ENCODE measurements at places on chromosomes 4 and X.
A peak's percentile ranks its signal among the peaks of the same experiment; 100 is the strongest.

- no peaks in the 10 kb centered on the region for H3K27me3 ChIP-seq
- H3K36me3 ChIP-seq: peaks cover 10% of the 10 kb centered on the region
- H3K4me1 ChIP-seq: peaks cover 4% of the 10 kb centered on the region
- no peak overlapping the region for H3K27ac ChIP-seq
Measured at GRCh38 chr4:105357258-105357980, 116.4 kb downstream of the PPA2 start.

- H3K4me1 ChIP-seq: no peaks in the 10 kb centered on the region
- H3K27me3 ChIP-seq: no peaks in the 10 kb centered on the region
- no peak for DNase-seq
- no peaks in the 10 kb centered on the region for H3K36me3 ChIP-seq
- no peak overlapping the region for H3K27ac ChIP-seq
- no peak overlapping the region for H3K4me3 ChIP-seq
Measured at GRCh38 chr4:138611721-138612120, 369.6 kb upstream of the SLC7A11 start.

DNA sequence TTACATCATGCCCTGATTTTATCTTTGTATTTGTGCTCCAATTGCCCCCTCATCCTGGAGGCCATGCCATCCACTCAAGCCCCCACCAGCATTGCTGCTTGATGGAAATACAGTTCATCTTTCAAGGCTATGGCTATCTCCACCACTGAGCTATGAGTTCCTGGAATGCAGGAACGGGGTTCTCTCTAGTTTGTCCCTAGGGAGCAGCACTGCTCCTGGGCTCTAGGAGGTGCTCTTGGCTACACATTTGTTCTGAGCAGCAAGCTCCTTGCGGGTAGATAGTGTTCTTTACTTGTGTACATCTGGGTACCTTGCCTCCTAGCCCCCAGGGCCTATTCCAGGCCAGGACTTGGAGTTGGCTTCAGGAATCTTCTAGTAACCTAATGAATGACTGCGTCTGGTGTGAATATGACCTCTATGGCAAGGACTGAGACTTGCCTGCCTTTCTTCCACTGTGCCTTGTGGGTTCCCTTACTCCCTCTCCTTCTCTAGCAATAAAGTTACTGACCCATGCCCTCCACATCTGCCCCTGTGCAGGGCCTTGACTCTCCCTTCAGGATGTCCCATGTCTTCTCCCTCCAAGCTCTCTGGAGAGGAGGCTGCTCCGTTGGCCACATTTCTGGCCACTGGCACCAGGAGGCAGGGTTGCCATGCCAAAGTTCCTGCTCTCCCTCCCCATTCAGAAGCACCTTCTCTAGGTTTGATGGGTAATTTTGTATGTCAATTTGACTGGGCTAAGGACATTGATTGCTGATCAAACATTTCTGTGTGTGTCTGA, 7.6 kb downstream of the CITED1 start:
- no peak overlapping the region for H3K4me3 ChIP-seq
- no peaks in the 10 kb centered on the region for H3K4me1 ChIP-seq
- peak; percentile 58 for DNase-seq
- H3K27ac ChIP-seq: no peak overlapping the region
- H3K27me3 ChIP-seq: peaks cover 47% of the 10 kb centered on the region

DNA sequence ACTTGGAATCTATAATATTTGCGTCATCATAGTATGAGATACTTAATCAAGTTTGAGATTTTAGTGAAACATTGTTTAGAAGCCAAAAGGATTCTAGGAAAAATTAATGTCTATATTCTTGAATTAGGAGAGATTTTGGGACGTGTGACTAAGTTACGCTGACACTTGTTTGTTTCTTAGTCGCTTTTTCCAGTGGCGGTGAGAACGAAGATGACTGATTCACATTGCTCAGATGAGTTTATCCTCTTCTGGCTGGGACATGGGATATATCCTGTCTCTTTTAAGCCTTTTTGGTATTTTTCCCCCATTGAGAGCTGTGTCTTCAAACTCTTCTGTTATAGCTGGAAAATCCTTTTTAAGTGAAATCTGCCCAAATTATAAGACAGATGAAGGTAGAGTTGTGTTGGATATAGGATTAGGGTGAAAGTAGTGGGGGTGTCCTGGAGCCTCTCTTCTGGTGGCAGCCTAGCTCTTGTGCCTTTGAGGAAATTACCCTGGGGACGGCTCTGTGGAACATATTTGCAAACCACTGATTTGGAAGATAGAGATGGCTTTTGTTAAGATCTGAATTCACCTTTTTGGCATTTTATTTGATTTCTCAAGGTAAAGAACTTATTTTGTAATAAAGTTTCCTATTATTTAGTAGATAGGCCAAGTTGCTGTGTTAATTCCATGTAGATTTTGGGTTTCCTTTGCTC, 49.7 kb downstream of the HTT start:
- peaks cover 18% of the 10 kb centered on the region for H3K4me1 ChIP-seq
- no peak for DNase-seq
- H3K27me3 ChIP-seq: no peaks in the 10 kb centered on the region

DNA sequence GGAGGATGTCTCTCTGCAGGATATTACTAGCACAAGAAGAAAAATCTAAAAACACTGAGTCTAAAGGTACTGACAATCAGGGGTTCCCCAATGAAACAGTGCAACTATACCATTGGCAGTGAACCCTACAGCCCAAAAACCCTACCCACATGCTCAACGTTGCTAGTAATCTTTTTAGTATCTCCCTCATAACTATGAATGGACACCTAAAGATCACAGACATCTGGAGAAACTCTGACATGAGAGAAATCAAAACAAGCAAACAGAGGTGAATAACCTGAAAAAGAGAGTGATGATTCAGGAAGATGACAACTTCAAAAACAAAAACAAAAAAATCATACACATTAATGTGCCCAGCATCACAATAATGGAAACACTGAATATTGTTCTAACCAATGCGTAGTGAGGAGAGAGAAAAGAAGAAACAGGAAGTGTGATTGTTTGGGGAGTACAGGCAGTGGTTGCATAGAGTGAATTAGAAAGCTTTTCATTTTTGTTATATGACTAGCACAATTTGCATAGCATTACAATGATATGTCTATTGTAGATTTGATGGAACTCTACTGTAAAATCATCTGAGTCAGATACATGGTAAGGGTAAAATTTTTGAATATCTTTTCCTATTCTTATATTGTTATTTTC, 78.9 kb upstream of the FMR1 start:
- no peaks in the 10 kb centered on the region for H3K27me3 ChIP-seq
- DNase-seq: no peak
- H3K36me3 ChIP-seq: no peaks in the 10 kb centered on the region
- H3K4me1 ChIP-seq: peaks cover 2% of the 10 kb centered on the region
- no peak overlapping the region for H3K27ac ChIP-seq

- no peaks in the 10 kb centered on the region for H3K4me1 ChIP-seq
- no peaks in the 10 kb centered on the region for H3K36me3 ChIP-seq
- H3K27me3 ChIP-seq: no peaks in the 10 kb centered on the region
- H3K4me3 ChIP-seq: no peak overlapping the region
- no peak for DNase-seq
Measured at GRCh38 chr4:128727658-128728057, 81.8 kb upstream of the JADE1 start.

GRCh38 chrX:108138814-108139702, 47.5 kb downstream of the ATG4A start:
- no peak overlapping the region for H3K27ac ChIP-seq
- no peak overlapping the region for H3K4me3 ChIP-seq

DNA sequence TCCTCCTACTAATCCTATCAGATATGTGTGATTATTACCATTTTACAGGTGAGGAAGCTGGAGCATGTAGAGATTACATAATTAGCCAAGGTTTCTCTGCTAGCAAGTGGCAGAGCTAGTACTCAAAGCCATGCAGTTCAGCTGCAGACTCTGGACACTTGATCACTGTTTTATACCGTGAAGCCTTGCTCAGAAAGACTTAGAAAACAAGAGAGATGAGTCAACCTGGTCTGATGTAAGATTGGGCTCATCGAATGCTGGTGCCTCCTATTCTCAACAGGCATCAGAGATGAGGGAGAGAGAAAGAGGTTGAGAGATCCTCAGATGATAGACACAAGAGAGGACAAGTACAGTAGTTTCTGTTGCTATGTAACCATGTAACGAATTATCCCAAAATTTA, 19.0 kb upstream of the PDE5A start:
- H3K36me3 ChIP-seq: no peaks in the 10 kb centered on the region
- H3K4me1 ChIP-seq: no peaks in the 10 kb centered on the region
- no peak for DNase-seq

GRCh38 chr4:27381815-27382214, 521.2 kb downstream of the STIM2 start:
- no peak for DNase-seq
- no peaks in the 10 kb centered on the region for H3K27me3 ChIP-seq
- no peak overlapping the region for H3K27ac ChIP-seq
- H3K4me3 ChIP-seq: no peak overlapping the region

GRCh38 chr4:33160126-33160525, 2440.0 kb downstream of the PCDH7 start:
- no peak overlapping the region for H3K27ac ChIP-seq
- H3K36me3 ChIP-seq: no peaks in the 10 kb centered on the region
- H3K4me1 ChIP-seq: no peaks in the 10 kb centered on the region
- H3K4me3 ChIP-seq: no peak overlapping the region
- no peaks in the 10 kb centered on the region for H3K27me3 ChIP-seq

GRCh38 chr4:128615197-128615596, 194.3 kb upstream of the JADE1 start:
- H3K36me3 ChIP-seq: no peaks in the 10 kb centered on the region
- no peaks in the 10 kb centered on the region for H3K27me3 ChIP-seq
- no peak overlapping the region for H3K27ac ChIP-seq
- DNase-seq: no peak

- H3K4me3 ChIP-seq: no peak overlapping the region
- H3K4me1 ChIP-seq: no peaks in the 10 kb centered on the region
- no peak for DNase-seq
Measured at GRCh38 chr4:134955059-134955458, 753.5 kb upstream of the PABPC4L start.

GRCh38 chr4:26369581-26369980, 48.8 kb downstream of the RBPJ start:
- peak overlapping the region; percentile 64 for H3K27ac ChIP-seq
- H3K36me3 ChIP-seq: peaks cover 52% of the 10 kb centered on the region
- peaks cover 44% of the 10 kb centered on the region for H3K4me1 ChIP-seq
- no peaks in the 10 kb centered on the region for H3K27me3 ChIP-seq
- H3K4me3 ChIP-seq: no peak overlapping the region
- DNase-seq: no peak

GRCh38 chrX:104641176-104641575, 75.2 kb downstream of the IL1RAPL2 start:
- no peak overlapping the region for H3K4me3 ChIP-seq
- no peaks in the 10 kb centered on the region for H3K4me1 ChIP-seq
- no peak for DNase-seq
- H3K36me3 ChIP-seq: no peaks in the 10 kb centered on the region
- no peaks in the 10 kb centered on the region for H3K27me3 ChIP-seq

- DNase-seq: no peak
- H3K27me3 ChIP-seq: no peaks in the 10 kb centered on the region
- no peak overlapping the region for H3K27ac ChIP-seq
- peaks cover 29% of the 10 kb centered on the region for H3K36me3 ChIP-seq
- no peak overlapping the region for H3K4me3 ChIP-seq
Measured at GRCh38 chr4:184795214-184795844, 30.4 kb downstream of the ACSL1 start.

GRCh38 chrX:14832586-14832985, 40.3 kb downstream of the FANCB start:
- H3K36me3 ChIP-seq: peaks cover 22% of the 10 kb centered on the region
- no peak for DNase-seq
- peaks cover 1% of the 10 kb centered on the region for H3K4me1 ChIP-seq
- H3K27ac ChIP-seq: no peak overlapping the region
- H3K27me3 ChIP-seq: no peaks in the 10 kb centered on the region

- no peak for DNase-seq
- no peak overlapping the region for H3K27ac ChIP-seq
- H3K4me1 ChIP-seq: peaks cover under 1% of the 10 kb centered on the region
Measured at GRCh38 chrX:65587616-65588526, 53.3 kb upstream of the LAS1L start.

DNA sequence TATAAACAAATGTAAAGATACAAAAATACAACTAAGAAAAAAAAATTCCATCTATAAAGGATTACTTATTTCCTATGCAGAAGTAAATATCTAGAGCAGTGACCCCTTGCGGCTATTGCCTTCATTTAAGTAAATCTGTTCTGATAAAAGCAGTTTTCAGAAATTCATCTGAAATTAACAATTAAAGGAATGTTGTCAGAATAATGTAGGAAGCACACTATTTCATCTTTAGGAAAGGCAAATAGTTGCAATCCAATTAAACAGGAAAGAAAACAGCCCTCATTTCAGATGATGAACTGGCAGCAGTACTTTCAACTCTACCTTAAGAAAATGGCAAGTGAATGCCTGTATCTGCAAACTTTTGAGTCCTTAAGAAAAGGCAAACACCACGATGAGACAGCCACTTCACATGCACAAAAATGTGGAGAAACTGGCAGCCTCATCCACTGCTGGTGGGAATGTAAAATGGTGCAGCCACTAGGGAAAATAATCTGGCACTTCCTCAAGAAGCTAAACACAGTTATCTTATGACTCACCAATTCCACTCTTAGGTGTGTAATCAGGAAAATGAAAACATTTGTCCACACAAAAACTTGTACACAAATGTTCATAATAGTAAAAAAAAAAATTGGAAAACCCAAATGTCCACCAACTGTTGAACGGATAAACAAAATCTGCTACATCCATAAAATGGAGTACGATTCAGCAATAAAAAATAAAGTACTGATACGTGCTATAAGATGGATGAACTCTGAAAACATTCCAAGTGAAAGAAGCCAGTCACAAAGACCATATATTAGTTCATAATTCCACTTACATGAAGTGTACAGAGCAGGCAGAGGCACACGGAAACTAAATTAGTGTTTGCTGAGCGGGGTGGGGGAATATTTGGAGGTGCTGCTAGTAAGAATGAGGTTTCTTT, 2.0 kb upstream of the THAP9 start:
- H3K4me3 ChIP-seq: no peak overlapping the region
- H3K27ac ChIP-seq: no peak overlapping the region
- DNase-seq: no peak

- no peak for DNase-seq
- H3K27me3 ChIP-seq: peaks cover 2% of the 10 kb centered on the region
- no peaks in the 10 kb centered on the region for H3K4me1 ChIP-seq
- no peaks in the 10 kb centered on the region for H3K36me3 ChIP-seq
- no peak overlapping the region for H3K27ac ChIP-seq
- no peak overlapping the region for H3K4me3 ChIP-seq
Measured at GRCh38 chr4:41437111-41437536, 100.8 kb upstream of the LIMCH1 start.

GRCh38 chr4:139499186-139499585, 45.3 kb downstream of the RAB33B start:
- peaks cover 3% of the 10 kb centered on the region for H3K36me3 ChIP-seq
- H3K4me3 ChIP-seq: no peak overlapping the region

- H3K27me3 ChIP-seq: no peaks in the 10 kb centered on the region
- no peak overlapping the region for H3K4me3 ChIP-seq
- no peak for DNase-seq
- H3K36me3 ChIP-seq: peaks cover 30% of the 10 kb centered on the region
- H3K27ac ChIP-seq: no peak overlapping the region
Measured at GRCh38 chr4:6085028-6085690, 66.9 kb upstream of the C4orf50 start.

DNA sequence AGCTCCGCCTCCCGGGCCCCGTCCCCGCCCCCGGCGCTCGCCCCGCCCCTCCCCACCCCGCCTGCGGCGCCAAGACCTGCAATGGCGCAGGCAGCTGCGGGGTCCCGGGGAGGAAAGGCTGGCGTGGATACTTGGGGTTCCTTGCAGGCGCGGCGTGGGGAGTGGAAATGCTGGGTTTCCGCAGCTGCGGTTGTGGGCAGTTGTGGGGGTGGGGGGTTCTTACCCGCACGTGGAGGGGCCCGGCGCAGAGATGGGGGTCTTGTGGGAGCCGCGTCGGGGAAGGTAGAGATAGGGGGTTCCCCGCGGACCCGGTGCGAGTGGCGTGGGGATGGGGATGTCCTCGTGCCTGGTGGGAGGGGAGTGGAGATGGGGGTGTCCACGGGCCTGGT, 680 bp upstream of the ASMTL start:
- H3K36me3 ChIP-seq: peaks cover 20% of the 10 kb centered on the region
- peak overlapping the region; percentile 97 for H3K27ac ChIP-seq
- no peaks in the 10 kb centered on the region for H3K27me3 ChIP-seq

Measured in activated CD4-positive, alpha-beta T cell treated with anti-CD3 and anti-CD28 coated beads, Interleukin-2, amount 10 ng/mL, durations not matched to agents 24 days and 14 days (primary cell).